Right renal pelvis (tissue), 4 donors: ENCODE measurements at places on chromosomes 5 and 9. TPM values are rescaled to one million over a fixed set of nuclear protein-coding genes. Genes with fewer than 3 reads are reported as not detected.

DNA sequence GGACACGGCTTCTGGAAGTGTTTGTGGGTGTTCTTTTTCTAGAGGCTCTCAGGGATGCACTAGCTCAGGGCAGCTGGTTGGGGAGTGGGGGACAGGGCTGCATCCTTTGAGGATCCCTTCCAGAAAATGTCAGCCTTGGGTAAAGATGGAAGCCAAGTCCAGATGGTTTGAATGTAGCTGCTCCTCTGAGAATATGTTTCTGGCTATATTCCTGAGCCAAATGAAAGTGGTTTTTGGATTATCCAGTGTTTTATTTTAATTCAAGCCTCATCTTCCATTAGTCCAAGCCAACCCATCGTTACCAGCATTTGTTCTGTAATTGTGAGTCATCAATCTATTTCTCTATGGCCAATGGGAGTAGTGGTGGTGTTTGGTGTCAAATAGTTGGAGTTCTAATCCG lies 70.4 kb downstream of the SPRY4 start:
- DNase-seq, result no peak

Gene HAVCR1
- polyA plus RNA-seq, result 2.4 TPM

DNA sequence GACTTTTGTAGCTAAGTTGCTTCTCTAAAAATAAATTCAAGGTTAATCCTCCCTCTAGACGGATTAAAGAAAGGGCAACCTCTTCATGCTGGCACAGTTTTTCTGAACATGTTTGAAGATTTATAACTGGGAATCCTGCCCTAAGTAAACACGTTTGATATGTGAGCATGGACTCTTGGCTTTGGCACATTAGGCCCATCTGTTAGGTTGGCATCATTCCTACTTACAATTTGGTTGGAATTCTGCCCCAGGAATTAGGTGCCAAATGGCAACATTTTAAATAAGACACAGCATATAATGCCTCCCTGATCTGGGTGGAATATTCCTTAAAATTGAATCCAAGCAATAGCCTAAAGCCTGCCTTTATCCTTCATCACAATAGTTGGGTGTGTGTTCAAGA lies 372.3 kb upstream of the CDH18 start:
- no peak for DNase-seq

Gene GDA
- 0.58 TPM for polyA plus RNA-seq

GRCh38 chr9:80679916-80680315 lies 1009.4 kb downstream of the TLE1 start:
- DNase-seq, result no peak

Gene MTMR12
- polyA plus RNA-seq, result 37.7 TPM

DNA sequence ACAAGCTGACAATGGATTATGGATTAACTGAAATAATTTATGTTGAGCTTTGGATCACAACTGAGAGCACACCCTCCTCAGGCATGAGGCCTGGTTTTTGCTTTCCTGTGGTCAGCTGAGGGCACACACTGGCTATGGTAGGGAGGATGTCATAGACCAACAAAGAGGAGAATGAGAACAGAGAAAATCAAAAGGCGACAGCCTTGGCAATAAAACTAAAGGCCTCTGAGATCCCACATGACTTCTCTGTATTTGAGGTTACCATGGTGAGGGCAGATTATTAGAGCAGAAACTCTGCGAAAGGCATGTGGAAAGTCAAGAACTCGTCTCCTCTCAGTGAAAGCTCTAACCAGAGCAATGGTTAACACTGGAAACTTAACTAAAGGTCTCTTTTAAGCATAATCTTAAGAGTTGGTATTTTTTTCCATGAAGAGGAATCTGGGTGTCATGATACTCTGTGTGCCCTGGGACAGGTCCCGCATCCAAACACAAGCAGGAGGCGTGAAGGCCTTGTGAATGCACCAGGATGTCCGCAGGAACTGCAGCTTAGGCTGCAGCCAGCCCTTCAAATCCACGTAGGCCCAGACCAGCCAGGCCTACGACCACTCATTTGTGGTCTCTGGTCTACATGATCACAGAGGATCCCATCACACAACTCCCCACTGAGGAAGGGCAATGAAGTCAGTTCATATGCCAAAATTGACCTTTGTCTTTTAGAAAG lies 12.4 kb upstream of the MEIKIN start:
- DNase-seq, result peak; percentile 4
